ENCODE measurements at places on chromosomes 7 and 10.
A peak's percentile ranks its signal among the peaks of the same experiment; 100 is the strongest.

DNA sequence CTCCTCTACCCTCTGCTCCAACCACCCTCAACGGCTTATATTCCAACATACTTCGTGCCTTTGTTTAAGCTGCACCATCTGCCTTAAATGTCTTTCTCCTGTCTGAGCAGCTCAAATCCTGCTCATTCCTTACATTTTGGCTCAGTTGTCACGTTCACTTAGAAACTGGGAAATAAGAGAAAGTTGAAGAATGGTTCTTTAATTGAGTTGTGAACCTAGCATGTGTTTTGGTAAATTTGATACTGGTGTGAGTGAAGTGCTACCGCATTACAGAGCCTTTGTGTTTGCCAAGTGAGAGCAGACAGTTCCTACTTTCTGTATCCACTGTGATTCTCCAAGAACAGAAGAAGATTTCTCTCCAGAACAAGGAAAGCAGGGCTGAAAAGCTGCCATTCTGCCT, 54.3 kb downstream of the EPDR1 start:
- DNase-seq: no peak

GRCh38 chr7:129616530-129616929, 5.0 kb downstream of the NRF1 start:
- no peak for DNase-seq

GRCh38 chr10:22825841-22826240, 102.0 kb upstream of the ARMC3 start:
- no peak for DNase-seq

- no peak for DNase-seq
Measured at GRCh38 chr7:1940863-1941262, 270.8 kb downstream of the ELFN1 start.

GRCh38 chr7:158751199-158751598, 46.6 kb upstream of the NCAPG2 start:
- no peak for DNase-seq

DNA sequence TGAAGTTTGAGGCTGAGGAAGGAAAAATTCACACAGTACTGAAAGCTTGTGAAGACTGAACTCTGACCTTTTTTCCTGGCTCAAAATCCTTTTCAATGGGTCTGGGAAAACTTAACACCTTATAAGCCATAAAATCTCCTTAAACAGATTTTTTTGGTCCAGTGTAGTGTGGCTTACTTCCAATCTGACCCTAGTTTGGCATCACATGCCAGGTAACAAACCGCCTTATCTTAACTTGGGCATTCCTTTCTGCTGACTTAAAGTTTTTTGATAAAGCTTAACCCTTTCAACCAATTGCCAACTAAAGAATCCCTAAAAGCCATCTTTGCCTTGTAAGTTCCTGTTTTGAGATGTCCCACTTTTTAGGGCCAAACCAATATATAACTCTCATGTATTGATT, 13.2 kb upstream of the ITPRID1 start:
- no peak for DNase-seq

GRCh38 chr10:92914478-92915325, 66.4 kb downstream of the EXOC6 start:
- DNase-seq: peak; percentile 14

GRCh38 chr7:88322151-88322550, 15.5 kb upstream of the STEAP4 start:
- DNase-seq: no peak

DNA sequence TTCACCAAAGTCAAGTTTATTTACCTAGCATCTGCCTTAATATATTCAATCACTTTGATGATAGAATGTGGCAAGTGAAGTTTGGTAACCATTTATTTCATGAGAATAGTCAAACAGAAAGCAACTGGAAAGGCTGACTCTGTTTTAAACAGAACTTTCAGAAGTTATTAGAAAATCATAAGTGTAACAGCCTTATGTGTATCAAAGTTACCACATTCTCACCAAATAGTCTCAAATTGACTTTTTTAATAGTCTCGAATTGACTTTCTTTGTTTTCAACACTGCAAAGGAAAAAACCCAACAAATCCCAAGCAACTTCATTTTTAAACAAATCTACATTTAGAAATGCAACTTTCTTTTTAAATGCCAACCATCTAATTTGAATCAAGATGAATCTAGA, 29.5 kb downstream of the NAMPT start:
- DNase-seq: no peak

DNA sequence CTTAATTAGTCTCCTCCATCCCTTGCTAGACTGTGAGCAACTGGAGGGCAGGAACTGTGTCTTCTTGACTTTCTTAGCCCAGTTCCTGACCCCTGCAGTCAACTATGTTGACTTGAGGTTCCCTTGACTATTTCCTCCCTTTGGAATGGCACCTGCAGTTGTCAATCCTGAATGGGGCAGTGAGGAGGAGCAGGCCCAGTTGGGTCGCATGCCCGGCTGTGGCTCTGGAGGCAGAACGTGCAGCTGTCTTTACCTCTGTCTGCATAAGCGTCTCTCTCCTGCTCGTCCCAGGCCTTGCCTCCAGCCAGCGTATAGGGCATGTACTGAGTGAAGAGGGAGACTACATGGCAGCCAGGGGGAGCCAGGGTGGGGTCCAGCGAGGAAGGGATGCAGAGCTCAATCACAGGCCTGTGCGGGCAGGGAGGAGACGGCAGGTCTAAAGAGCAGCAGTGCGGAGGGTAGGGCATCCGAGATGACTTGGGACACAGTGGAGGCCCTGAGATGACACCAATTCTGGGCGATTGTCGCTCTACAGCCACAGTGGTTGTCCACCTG, 26.8 kb downstream of the PYROXD2 start:
- DNase-seq: no peak

- DNase-seq: peak; percentile 39
Measured at GRCh38 chr10:122051609-122052385, 62.8 kb downstream of the TACC2 start.

DNA sequence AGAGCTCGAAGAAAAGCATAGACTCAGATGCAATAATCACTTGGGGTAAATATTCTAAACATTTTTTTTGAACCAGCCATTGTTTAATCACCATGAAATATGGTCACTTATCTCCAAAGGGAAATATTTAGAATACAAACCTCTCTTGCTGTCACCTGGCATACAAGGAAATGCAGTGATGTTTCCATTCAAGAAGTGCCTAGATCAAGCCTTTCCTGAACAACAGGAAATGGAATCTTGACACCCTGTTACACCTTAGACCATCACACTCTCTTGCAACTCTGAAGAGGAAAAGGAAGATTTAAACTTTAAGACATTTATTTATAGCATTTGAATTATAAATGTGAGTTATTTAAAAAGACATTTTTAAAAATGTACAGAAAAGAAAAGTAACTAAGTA, 263.0 kb upstream of the BMPER start:
- DNase-seq: no peak

DNA sequence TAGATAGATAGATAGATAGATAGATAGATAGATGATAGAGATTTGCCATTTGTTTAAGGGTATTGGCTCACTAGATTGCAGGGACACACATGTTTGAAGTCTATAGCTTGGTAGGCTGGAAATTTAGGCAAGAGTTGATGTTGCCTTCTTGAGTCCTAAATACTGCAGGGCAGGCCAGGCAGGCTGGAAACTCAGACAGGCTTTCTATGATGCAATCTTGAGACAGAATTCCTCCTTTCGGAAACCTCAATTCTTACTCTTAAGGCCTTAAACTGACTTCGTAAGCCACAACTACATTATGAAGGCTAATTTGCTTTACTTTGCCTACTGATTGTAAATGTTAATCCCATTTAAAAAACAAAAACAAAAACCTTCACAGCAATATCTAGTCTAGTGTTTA, 322.9 kb upstream of the AKR1E2 start:
- DNase-seq: no peak

- DNase-seq: no peak
Measured at GRCh38 chr10:4436103-4436502, 389.9 kb upstream of the AKR1E2 start.

DNA sequence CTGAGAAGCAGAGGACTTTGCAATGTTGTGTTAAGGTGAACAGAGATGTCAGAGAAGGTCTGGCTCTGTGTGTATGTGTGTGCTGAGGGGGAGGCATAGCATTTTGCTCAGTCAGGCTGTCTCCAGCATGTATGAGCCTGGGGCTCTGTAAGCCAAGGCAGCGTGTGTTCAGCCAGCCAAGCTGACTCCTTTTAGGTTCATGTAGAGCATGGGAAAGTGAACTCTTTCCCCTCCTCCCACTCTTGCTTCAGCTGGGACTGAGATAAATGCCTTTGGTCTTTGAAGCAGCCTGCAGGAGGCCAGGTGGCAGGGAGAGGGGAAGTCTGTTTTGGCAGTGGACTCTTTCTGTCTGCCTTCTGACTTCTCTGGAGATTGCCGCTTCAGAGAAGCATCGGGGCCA, 3.8 kb downstream of the SFXN2 start:
- DNase-seq: no peak

Data from kidney epithelial cell (primary cell).